ENCODE measurements at places on chromosomes 6 and 20. TPM values are rescaled to one million over a fixed set of nuclear protein-coding genes. Genes with fewer than 3 reads are reported as not detected.

PREX1 gene
- total RNA-seq: 145 TPM

CFB gene
- total RNA-seq: not detected

ESR1 gene
- total RNA-seq: not detected

DDO gene
- total RNA-seq: not detected

THBD gene
- total RNA-seq: not detected

HFE gene
- 11.5 TPM for total RNA-seq

CASS4 gene
- total RNA-seq: 0.28 TPM

SPATA2 gene
- 9.2 TPM for total RNA-seq

LRRC1 gene
- total RNA-seq: 3.9 TPM

C6orf163 gene
- total RNA-seq: 2.1 TPM

CENPW gene
- 78.4 TPM for total RNA-seq

- no peak for DNase-seq
Observed at GRCh38 chr20:45850926-45851325, 6.3 kb downstream of the ACOT8 start.

- peak; percentile 85 for DNase-seq
Observed at GRCh38 chr6:155177363-155177961, 86.4 kb upstream of the CLDN20 start.

DNA sequence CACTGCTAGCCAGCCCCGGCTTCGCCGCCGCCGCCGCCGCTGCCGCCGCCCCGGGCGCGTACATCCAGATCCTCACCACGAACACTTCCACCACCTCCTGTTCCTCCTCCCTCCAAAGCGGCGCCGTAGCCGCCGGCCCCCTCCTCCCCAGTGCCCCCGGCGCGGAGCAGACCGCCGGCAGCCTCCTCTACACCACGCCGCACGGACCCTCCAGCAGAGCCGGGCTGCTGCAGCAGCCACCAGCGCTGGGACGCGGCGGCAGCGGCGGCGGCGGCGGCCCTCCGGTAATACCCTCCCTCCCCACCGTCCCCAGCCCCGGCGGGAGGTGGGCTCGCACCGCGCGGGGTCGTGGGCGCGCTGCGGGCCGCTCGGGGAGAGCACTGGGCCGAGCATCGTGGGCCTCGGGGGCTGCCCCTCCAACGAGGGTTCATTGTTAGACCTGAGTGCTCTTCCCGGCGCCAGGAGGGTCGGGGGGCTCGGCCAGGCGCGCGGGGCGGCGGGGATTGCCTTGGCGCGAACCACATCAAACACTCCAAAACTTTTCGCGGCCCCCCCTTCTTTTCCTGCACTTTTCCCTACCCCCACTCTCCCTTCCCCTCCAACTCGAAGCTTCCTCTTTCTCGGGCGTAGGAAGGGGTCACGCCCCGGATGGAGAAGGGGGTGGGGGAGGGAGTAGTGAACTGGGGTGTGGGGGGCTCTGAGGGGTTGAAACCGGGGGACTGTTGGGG lies 827 bp downstream of the E2F3 start:
- DNase-seq: peak; percentile 68

- no peak for DNase-seq
Observed at GRCh38 chr6:43957273-43957672, 170.0 kb downstream of the MRPL14 start.

GRCh38 chr6:169650241-169650958 lies 51.4 kb downstream of the WDR27 start:
- no peak for DNase-seq

- DNase-seq: no peak
Observed at GRCh38 chr6:85747666-85748065, 105.0 kb upstream of the SYNCRIP start.

- peak; percentile 53 for DNase-seq
Observed at GRCh38 chr6:112372226-112372806, 25.2 kb downstream of the RFPL4B start.

DNA sequence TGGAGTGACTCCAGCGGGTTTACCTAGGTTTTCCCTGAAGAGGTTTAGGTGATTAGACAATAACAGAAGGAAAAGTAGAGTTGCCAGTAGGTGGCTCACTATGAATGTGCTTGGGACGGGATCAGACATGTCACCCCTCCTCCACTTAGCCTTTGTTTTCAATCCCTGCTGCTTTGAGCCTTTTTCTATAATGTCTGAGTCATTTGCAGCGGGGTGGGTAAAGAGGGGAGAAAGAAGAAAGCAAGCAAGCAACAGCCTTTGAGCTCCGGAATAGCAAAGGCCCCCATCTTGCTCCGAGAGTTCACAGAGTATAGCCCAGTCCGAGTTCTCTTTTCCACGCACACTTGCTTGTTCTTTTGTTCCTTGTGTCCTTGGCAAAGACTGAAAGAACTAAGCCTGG lies 129.1 kb downstream of the PACRG start:
- peak; percentile 87 for DNase-seq

DNA sequence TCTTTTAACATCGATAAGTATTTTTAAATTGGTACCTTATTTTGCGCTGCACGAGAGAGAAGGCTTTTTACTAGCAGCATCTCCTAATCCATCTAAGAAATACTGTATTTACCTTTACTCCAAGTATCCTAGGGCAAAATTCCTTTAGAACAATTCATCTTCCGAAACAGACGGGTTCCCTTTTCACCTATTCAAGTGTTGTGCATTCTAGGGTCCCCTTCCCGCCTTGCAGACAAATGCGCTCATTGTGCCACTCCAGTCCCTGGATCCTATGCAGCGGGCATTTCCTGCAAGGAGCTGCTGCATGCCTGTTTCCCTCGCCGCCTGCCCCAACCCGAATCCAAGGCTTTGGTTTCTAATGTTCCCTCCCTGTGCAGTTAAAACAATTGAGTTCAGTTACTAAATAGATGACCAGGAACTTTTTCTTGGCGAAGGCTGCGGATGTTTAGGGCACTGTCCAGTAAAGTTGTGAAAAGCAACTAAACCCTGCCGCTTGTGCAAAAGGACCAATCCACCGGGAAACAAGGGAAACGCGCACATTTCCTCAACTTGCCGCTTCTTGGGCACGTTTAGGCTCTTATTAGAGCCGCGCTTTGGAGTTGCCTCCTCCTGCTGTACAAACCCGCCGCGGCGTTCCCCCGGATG lies 556 bp upstream of the SCAF8 start:
- peak; percentile 70 for DNase-seq

- DNase-seq: no peak
Observed at GRCh38 chr6:118892355-118892991, 1.5 kb upstream of the ASF1A start.

DNA sequence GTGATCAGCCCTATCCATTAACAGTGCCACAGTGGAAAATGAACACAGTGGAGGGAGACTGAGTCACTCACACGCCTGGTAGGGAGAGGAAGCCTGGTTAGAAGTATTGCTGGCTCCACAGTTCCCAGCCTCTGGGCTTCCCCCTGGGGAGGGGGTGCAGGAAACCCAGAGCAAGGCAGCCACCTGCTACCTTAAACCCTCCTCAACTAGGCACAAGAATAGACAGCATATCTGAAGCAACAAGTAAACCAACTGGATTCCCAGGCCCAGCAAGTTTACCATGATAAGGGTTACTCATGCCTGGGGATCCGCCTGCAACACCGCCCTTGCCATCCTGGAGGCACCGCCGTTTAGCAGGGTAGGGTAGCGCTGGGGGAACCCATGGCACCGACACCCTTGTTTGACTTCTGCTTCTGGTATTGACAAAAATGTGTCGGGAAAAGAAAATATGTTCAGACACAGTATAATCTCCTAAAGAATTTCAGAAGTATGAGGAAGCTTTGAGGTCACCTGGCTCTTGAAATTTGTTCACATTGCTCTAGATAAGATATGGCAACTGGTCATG lies 38.3 kb downstream of the SLC22A23 start:
- no peak for DNase-seq

- DNase-seq: no peak
Observed at GRCh38 chr6:104686550-104687175, 173.1 kb downstream of the HACE1 start.

DNA sequence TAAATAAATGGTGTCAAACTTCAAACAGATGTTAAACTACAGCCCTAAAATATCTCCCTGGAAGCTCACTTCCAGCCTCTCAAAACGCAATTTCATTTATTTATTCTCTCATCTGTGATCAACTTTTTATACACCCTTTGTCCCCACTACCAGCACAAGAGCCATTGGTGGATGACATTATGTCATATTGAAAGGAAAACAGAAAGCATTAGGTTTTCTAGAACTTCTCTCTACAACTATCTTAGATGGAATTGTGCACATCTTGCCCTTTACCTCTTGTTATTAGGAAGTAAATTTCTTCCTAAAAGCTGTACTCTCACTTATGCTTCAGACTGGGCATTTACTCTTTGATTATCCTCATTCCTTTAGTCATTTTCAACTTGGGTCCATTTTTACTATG lies 771.2 kb upstream of the GJE1 start:
- no peak for DNase-seq

DNA sequence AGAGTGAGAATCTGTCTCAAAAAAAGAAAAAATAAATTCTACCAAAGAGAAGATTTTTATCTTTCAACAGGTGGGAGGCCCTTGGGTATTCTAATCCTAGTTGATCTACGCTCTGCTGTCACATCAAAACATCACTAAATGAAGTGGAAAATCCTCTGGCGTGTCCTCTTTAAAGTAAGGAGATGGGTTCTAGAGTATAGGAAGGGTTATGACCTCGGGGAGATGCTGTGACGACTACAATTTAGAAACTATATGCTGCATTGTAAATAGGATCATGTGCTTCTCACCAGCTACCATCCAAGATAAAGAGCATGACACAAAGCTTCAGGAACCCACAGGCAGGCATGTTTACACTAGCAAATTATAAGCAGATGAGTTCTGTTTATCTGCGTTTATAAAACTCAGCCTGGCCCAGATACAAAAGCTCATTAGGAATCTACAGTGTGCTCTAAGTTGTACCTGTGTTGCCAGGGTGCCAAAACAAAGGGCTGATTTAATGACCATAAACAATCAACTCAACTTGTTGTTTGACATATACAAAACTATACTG lies 197.1 kb upstream of the PLN start:
- no peak for DNase-seq

DNA sequence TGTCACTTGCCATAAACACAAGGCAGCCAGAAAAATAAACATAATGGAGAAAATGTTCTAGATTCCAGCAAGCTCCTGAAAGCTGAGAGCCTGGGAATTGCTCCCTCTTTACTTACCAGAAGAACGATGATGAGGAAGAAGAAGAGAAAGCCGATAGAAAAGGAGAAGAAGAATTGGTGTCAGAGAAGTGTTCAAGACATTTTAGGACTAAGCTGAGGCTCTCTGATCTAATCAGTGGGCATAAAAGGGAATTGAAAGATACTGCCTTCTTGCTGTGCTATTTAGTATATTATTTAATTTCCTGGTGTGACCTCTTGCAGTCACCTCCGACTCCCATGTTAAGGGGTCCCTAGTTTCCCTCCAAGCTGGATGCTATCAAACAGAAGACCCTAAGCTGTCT lies 316.6 kb upstream of the JARID2 start:
- DNase-seq: no peak

DNA sequence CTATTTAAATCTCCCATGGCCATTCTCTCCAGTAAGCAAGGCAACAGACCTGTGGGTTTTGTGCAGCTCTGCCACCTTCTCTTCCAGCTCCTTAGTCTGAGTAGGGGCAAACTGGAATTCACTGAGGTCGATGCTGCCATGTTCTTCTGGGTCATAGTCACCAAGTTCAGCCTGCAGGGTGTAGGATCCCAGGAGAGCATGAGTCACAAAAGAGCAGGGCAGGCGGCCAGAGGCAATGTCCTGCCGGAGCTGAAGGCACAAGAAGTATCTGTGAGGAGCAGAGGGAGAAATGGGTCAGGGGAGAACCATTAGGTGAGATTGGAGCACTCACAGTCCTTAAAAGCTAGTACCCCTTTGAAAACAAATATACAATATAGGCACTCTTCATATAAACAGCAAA lies 73.7 kb downstream of the SMLR1 start:
- DNase-seq: no peak

DNA sequence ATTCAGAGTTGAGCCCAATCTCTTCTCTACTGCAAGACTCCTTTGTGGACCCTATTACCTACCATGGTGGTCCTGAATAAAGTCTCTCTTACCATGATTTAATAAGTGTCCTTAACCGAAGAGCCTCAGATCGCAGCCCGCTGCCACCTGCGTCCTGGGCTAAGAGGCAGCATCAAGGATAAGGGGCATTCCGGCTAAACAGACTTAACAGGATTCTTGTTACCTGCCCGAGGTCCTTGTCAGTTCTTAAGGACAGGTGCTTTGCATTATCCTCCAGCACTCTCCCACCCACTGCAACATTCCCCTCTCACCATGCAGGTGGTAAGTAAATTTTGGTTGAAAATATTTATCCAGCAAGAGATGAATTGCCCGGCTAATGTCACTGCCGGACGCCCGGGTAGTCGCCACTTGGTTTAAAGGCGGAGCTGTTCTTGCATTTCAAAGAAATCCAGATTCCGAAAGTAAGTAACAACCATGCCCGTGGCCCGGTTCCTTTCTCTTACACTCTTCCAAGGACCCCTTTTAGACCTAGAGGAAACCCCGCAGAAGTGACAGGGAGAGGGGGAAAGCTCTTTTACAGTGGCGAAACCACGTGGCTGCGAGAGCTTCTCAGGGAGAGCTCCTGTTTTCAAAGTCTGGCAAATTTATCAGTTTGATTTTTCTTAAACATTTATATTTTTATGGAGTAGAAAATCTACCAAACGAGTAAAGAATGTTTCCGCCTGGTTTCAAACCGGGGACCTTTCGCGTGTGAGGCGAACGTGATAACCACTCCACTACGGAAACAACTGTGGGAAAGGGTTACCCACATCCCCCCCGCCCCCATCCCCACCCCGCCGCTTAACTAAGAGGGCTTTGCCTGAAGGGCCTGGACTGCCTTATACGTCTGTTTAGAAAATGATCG lies 41.9 kb upstream of the PRSS16 start:
- no peak for DNase-seq

DNA sequence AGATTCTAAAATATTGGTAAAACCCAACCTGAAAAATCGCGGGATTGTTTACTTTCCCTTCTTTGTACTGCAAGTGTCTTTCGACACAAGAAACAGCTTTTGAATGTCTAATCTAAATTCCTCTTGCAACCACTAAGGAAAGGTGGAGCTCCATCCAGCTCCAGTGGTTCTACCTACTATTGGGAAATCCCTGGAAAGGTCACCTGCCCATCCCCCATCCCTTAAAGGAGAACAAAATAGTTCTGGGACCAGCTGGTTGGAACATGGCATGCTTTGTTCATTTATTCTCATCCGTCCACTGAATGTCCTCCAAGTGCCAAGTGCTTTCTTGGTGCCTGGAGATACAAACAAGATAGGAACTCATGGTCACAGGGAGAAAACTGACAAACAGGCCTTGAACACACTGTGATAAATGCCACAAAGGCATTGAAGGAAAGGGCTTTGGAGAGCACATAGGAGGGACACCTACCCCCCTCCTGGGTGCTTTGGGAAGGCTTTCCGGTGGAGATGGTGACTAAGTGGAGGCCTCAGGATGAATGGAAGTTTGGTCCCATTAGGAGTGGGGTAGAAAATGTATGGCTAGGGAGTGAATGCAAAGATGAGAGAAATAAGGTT lies 2.3 kb upstream of the CITED2 start:
- peak; percentile 17 for DNase-seq

GRCh38 chr20:23520185-23520584 lies 29.3 kb downstream of the CST8 start:
- DNase-seq: peak; percentile 6

DNA sequence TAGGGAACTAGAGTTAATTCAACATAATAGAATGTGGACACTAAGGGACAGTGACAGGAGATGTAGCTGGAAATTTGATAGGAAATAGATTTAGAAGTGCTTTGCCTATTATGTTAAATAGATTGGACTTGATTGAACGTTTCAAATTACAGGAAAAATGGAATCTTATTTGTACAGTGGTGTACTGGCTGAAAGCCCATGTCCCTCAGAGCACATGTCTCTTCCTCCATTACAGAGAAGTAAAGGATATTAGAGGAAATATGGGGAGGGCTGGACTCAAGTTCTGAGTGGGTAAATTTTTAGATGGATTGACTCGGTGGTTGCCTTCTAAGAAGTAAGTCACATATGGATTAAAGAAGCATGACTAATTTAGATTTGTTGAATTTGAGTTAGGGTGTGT lies 11.4 kb downstream of the PKIB start:
- no peak for DNase-seq

All from A673 (cell line).